ENCODE measurements at places on chromosomes 5 and 9. TPM values are rescaled to one million over a fixed set of nuclear protein-coding genes. Genes with fewer than 3 reads are reported as not detected.

C1QTNF2 gene
- 2.0 TPM for total RNA-seq

ARL14EPL gene
- total RNA-seq = 0.18 TPM

CORO2A gene
- total RNA-seq = 0.36 TPM

FAM151B gene
- total RNA-seq = 6.8 TPM

Data from fibroblast of the aortic adventitia (primary cell).